ENCODE measurements at places on chromosomes 4 and X.

- peak; percentile 40 for DNase-seq
These were observed 545 bp downstream of the ABCE1 start for GRCh38 chr4:145098675-145099037.

- no peak for DNase-seq
These were observed 85.6 kb downstream of the SLIT2 start for GRCh38 chr4:20337261-20337664.

GRCh38 chrX:118459494-118459893 is 36.1 kb upstream of the DOCK11 start:
- DNase-seq = no peak

DNA sequence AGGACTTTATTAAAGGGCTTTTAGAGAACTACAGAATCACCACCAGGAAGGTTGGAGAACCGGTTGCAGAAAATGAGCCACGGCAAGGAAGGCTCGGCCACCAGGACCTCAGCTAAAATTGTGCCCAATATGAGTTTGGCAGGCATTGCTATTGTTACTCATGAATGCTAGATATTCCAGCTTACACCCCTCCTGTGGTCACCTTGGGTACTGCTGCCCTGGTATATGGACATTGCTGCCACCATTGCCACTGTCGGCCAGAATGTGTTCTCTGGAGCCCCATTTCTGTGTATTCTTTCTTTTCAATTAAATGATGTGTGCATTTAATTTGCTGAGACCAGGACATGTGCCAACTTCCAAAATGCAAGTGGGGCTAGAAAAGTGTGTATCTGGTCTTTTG is 626.7 kb upstream of the BOD1L1 start:
- DNase-seq = peak; percentile 4
